Astrocyte (in vitro differentiated cells and primary cell): ENCODE measurements at places on chromosomes 6 and 20. TPM values are rescaled to one million over a fixed set of nuclear protein-coding genes. Genes with fewer than 3 reads are reported as not detected.

The LY6G6D gene
- not detected in 2 replicates for total RNA-seq

The METTL24 gene
- total RNA-seq = 0.36 and 0.75 TPM in 2 replicates

GRCh38 chr6:26445934-26446667 is 5.8 kb downstream of the BTN3A3 start:
- H3K27me3 ChIP-seq = no peaks in the 10 kb centered on the region
- peaks cover 1% of the 10 kb centered on the region for H3K4me1 ChIP-seq
- no peaks in the 10 kb centered on the region for H3K36me3 ChIP-seq
- no peak overlapping the region for H3K4me3 ChIP-seq
- DNase-seq = no peak

The TFAP2A gene
- total RNA-seq = 2.1 and 6.6 TPM in 2 replicates
